ENCODE measurements at places on chromosomes 1 and 21.

GRCh38 chr1:39085174-39085573, 59.0 kb downstream of the NDUFS5 start:
- DNase-seq = no peak

DNA sequence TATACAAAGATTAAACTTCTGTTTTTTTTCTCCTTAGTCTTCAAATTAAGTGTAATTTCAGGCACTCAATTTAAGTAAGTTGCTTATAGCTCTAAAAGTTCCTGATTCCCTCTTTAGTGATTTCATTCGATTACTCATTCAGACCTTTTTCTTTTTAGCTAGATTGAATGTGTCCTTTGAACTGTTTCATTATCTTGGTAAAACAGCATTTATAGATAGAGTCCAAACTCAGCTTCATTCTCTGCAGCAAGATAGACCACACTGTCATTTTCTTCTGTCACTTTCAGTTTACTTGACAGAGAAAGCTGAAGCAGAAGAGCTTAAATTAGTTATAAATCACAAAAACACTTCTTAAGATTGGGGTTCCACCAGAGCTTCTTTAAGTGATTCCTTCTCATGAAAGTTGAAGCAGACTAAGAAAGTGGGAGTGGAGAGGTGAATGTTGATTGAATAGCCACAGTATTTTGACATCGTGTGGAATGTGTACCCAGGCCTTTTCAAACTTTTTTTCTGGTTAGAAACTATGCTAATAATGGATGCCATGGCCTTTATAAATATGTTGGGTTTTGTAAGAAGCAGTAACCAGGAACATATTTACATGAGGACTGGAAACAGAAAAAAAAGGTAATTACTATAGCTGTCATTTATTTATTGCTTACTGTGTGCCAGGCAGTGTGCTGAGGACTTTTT, 52.2 kb downstream of the ZBTB40 start:
- no peak for DNase-seq

- DNase-seq = no peak
Observed at GRCh38 chr21:33360281-33360680, 35.5 kb downstream of the IFNAR1 start.

GRCh38 chr1:169472738-169473137, 13.0 kb downstream of the SLC19A2 start:
- DNase-seq = no peak

DNA sequence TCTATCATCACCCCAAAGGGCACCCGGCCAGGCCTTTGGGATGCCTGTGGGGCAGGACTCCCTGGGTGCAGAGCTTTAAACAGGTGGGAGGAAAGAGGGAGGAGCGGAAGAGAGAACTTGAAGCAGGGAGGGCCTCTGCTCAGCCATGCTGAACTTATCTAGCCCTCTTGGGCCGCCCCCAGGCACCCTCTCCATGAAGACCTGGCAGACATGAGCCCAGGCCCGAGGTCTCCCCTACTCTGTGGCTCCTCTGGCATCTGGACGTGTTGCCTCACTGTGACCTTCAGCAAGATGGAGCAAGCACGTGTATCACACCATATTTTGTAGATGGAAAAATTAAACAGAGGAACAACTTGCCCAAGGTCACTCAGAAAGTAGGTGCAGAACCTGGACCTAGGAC, 711.4 kb downstream of the MATN1 start:
- no peak for DNase-seq
